Pericardium fibroblast (primary cell): ENCODE measurements at places on chromosomes 5 and 9. TPM values are rescaled to one million over a fixed set of nuclear protein-coding genes. Genes with fewer than 3 reads are reported as not detected.

The NREP gene
- total RNA-seq = 45.4 and 59.7 TPM in 2 replicates

The KCNV2 gene
- total RNA-seq = not detected in 2 replicates

The MARCOL gene
- total RNA-seq = not detected in 2 replicates

The RMRP gene
- total RNA-seq = 6,385 and 12,356 TPM in 2 replicates

The CNTLN gene
- 5.4 and 5.5 TPM in 2 replicates for total RNA-seq

The ITGA2 gene
- 1.3 and 3.5 TPM in 2 replicates for total RNA-seq

The GPR21 gene
- total RNA-seq = 0.70 and 1.5 TPM in 2 replicates

The GABRB2 gene
- under 0.01 TPM in 1 of 2 replicates, not detected in the other for total RNA-seq

The MZB1 gene
- total RNA-seq = not detected in 2 replicates

The ENTPD8 gene
- not detected in 2 replicates for total RNA-seq

The TAF11L10 gene
- total RNA-seq = not detected in 2 replicates

The PRR7 gene
- 11.8 and 15.1 TPM in 2 replicates for total RNA-seq

The TSLP gene
- total RNA-seq = 0.47 and 0.85 TPM in 2 replicates

The GRXCR2 gene
- not detected in 2 replicates for total RNA-seq

The GFI1B gene
- total RNA-seq = not detected in 2 replicates

The LCN15 gene
- not detected in 2 replicates for total RNA-seq

The ADGRD2 gene
- total RNA-seq = not detected in 2 replicates

The RFESD gene
- 0.17 and 4.9 TPM in 2 replicates for total RNA-seq
